Non-pigmented ciliary epithelial cell (primary cell): ENCODE measurements at places on chromosomes 5 and 9.

DNA sequence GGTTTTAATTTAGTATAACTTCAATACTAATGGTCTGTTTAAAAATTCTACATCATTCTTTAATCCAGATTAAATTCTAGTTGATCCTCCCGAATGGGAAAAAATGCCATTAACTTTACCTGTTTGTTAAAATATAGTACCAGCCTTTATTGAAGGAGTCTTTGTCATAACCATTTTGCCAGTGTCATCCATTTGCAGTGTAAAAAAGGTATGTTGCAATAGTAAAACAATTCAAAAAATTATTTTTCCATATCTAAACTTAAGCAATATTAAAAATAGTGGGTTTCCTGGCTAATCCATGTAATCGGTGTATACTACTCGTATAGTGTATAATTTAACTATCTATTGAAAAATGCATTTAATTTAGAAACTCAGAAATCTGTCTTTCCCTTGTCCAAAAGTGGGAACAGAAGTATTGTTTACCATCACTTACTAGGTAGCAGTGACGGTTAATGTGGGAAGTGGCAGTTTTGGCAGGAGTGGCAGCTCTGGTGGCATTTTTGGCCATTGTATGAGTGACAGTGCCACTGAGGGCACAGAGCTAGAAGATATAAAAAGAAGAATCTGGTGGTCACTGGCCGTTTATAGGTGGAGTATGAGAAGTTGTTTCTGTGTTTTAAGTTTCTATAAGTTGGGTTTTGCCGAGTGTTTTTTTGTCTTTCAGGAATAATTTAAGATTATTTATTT is 1.9 kb downstream of the AP3S1 start:
- DNase-seq: no peak

- no peak for DNase-seq
Measured at GRCh38 chr9:32434892-32435291, 50.4 kb downstream of the ACO1 start.

GRCh38 chr5:103424453-103425205 is 138.0 kb downstream of the NUDT12 start:
- peak; percentile 86 for DNase-seq

GRCh38 chr9:125532412-125532811 is 174.6 kb downstream of the MAPKAP1 start:
- DNase-seq: no peak

DNA sequence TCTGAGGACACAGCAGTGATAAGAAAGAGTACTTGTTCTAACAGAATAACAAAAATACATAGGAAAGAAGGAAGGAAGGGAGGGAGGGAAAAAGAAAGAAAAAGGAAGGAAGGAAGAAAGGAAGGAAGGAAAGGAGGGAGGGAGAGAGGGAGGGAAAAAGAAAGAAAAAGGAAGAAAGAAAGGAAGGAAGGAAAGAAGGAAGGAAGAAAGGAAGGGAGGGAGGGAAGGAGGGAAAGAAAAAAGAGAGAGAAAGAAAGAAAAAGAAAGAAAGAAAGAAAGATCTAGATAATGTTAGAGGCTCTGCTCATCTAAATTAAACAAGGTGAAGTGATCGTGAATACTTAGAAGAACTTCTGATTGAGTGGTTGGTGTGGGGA is 29.8 kb downstream of the DUSP1 start:
- DNase-seq: no peak

DNA sequence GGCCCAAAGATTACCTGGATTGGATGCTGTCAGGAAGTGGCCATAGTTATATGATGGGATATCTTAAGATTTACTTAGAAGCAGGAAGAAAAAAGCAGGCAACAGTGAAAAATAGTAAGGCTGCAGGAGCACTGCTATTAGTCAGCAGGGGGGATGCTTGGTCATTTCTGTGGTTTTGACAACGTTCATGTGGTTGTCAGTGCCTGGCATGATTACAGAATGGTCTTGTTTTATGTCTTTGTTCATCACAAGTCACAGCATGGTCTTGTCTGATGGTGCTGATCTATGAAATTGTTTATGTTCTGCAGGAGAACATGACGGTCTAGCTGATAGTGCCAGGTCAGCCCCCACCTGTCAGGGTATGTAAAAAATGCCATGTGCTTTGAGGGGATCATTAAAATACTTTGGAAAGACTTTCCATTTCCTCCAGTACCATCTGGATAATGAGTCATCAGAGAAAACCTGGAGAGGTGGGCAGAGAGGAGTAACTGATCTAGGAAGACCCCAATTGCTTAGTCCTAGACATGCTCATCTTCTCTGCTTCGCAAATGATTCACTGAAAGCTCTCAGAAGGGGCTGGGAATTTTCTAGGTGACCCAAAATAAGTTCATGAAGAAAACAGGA is 48.5 kb downstream of the PLGRKT start:
- peak; percentile 90 for DNase-seq

DNA sequence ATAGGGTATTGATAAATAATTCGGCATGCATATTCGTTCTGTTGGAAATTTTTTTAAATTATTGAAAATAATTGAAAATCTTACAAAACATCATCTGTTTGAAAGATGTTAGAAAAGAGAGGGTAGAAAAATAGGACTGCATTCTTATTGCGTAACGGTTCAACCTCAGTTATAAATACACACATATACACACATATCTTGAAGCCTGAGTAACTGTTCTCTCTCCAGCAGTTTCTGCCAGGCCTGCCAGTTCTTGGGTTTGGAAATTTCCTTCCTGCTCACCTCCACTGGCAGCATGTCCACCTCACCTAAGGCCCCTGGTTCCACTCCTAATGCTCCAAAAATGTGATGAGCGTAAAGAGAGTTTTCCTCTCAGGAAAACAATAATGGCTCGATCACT is 9.1 kb downstream of the SPATA31E1 start:
- DNase-seq: no peak

DNA sequence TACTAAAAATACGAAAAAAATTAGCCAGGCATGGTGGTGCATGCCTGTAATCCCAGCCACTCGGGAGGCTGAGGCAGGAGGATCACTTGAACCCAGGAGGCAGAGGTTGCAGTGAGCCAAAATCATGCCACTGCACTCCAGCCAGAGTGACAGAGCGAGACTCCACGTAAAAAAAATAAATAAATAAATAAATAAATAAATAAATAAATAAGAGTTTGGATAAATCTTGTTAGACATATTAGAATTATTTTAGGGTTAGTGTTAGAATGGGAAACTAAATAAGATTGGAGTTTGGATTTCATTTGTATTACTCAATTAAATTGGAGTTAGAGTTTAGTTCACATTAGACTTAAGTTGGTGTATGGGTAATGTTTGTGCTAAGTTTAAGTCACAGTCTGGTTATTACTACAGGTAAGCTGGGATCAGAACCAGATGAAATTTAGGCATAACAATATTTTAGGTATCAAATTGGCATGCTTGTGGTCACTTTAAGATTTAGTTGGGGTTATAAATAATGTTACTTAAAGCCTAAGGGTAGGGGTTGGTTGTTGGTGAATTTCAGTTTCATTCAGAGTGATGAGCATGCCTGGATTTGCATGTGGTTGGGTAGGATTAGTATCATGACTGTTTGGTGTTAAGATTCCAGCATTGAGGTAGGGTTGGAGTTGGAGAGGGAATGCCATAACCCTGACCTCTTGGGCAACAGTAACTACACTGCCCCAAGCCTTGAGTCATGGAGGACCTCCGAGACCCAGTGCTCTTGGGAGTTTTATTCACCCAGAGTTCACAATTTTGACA is 3.3 kb downstream of the OR5C1 start:
- DNase-seq: no peak

DNA sequence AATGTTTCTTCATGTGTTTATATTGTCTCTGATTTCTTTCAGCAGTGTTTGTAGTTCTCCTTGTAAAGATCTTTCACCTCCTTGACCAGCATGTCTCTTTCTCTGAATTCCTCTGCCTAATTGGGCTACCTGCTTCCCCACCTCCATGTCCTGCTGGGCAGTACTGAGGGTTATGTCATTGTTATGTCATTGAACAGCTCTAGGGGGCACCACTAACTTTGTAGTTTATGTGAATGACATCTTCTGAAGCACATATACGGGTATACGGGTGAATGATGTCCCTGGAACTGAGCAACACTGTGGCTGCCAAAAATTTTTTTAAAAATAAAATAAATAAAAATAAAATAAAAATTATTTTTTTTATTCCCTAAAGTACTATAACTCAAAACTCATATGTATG is 16.9 kb upstream of the SNCAIP start:
- no peak for DNase-seq

DNA sequence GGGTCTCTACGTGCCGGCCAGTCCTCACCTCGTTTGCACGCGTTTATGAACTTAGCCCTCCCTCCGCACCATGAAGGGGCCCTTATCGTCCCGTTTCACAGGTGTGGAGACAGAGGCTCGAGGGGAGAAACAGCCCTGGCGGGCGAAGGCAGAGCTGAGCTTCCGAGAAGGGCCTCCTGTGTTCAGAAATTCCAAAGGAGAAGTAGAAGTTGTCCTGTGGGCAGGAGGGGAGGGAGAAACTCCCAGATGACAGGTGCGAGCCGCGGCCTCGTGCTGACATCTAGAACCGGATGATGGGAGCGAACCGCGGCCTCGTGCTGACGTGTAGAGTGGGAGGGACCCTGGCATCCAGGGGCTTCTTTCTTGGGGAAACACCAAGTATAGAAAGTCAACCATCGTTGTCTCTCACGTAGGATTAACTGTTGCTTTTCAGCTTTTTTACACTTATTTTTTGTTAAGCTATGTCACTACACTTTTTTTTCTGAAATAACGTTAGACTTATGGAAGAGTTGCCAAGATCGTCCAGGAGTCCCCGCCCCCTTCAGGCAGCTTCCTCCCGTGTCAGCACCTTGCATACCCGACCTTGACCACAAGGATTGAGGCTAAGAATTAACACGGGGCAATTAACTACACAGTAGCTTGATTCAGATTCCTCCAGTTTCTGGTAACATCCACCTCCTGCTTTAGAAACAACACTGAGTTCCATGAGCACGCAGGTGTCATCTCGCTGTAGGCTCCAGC is 42.8 kb upstream of the NKD2 start:
- no peak for DNase-seq

DNA sequence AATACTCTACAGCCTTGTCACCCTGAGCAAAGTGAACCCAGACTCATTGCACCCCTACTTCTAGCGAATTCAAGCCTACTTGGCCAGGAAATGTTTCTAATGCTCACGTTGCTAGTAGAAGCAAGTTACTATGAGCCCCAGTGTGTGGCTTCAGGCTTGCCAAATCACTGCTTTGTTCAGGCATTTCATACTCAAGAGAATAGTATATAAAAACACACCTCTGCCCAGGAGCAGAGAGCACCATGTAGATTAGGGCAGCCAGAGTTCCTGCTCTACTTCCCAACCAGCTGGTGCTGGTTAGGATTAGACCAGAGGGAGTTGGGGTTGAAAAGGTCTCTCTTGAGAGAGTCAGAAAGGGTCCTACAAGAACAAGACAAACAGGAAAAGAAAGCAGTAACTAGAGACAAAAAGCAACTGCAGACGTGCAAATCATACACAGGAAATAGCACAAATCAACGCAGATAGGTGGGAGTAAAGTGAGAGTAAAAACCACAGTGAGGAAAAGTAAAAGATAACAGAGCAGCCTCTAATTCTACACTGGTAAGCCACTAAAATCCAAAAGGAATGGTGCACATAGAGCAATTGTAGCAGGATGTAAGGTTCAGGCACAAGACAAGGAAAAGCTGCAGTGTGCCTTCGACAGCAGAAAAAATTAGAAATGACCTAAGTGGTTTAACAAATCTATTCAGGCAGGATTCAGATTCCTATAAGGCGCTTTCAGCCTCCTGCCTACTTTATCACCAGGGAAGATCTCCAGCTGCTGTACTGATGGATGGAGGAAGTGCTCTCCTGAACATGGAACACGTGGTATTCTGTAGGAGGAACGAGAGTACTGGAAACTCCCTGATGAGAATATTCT is 49.6 kb upstream of the KIF2A start:
- DNase-seq: no peak

GRCh38 chr5:87899208-87899661 is 369.4 kb downstream of the TMEM161B start:
- DNase-seq: no peak

DNA sequence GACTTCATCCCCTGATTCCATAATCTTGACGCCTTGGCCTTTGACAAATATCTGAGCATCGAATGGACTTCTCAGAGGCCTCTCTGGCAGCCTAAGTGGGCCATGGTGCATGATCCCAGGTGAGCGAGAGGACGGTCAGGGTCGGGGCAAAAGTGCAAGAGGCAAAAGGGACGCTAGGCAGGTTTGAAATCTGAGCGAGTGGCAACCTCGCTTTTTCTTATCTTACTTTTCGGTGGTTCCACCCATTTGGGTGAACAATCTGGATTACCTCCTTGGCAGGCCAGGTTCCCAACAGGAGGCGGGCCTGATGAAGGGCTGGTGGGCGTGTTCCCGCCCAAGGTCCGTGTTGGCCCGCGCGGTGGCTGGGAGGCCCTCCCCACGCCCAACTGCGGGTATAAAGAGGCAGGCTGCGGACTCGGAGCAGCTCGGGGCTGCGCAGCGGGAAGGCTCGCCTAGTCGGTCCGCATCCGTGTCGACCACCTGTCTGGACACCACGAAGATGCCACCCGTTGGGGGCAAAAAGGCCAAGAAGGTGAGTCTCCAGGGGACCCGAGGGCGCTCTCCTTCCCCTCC is at the start of gene BHMT:
BHMT (plus strand) TSS at position 423 of the 573 bp plus-strand sequence; CDS start at position 500, 77 bp downstream.
- no peak for DNase-seq

DNA sequence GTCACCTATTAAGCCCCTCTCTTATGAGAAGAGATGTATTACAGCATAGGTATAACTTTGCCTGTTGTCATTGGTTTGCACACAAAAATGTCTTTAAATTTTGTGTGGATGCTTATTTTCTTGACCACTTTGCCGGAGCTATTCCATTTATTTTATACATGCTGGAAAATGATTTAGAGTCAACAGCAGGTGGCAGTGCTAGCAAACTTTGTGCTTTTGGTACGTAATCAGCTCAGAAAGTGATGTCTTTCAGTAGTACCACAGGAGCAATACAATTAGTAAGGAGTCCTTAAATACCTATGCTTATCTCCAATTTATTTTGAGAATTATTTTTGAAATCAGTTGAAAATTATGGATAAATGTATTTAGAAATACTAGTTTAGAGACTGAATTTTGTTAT is 19.8 kb upstream of the NUDT12 start:
- no peak for DNase-seq

DNA sequence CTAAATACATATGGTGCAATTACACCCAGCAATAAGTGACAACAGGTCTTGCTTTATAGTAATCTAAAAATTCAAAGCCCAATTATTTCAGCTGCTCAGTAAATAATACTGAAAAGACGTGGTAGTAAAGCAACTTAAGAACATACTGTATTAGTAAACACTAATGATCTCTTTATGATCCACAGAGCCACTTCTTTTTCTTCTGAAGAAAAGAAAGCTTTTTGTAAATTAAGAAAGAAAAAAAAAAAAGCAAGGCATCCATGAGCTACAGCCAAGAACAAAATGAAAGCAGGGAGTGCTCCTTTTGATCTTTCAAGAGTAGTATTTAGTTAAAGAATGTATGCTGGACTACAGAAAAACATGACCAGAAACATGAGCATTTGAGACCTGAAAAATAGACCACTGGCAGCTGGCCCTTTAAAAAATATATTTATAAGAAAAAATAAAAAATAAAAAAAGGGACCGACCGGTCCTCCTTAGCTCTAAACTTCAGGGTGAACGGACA is 348.7 kb downstream of the GLIS3 start:
- DNase-seq: no peak
